Naive B cell (primary cell): ENCODE measurements at places on chromosomes 4 and X. TPM values are rescaled to one million over a fixed set of nuclear protein-coding genes. Genes with fewer than 3 reads are reported as not detected.

DNA sequence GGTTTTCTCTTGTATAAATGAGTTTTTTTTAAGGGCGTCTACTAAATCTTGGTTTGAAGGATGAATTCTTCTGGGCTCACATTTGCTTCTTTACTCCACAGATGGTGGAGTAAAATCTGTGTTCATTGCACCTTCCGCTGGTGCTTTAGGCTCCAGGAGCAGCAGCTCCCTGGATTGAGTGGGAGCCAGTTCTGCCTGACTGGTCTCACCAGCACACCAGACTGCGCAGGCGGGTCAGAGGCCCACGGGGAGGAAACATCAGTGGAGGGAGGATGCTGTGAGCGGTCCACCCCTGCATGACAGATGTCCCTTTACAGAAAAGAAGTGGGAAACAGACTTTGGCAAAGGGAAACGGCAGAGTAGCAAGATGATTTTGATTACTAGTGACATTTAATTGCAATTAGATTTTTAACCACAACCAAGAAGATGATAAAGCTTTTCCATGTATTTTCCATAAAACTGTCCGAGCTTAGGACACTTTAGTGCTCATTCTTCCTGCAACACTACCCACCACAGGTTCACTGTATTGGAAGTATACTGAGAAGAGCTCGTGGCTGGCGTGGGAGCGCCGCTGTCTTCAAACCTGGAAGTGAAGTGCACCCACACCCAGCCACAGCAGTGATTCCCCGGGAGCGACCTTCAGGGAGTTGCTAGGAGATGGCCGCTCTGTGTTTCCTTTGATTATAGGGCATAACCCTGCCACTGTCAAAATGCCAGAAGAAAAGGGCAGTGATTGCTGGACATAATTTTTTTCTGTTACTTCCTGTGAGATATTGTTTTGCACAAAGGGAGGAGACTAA, 95.2 kb downstream of the SORBS2 start:
- H3K36me3 ChIP-seq: no peaks in the 10 kb centered on the region
- DNase-seq: no peak
- H3K27me3 ChIP-seq: peaks cover 6% of the 10 kb centered on the region
- H3K27ac ChIP-seq: no peak overlapping the region

DNA sequence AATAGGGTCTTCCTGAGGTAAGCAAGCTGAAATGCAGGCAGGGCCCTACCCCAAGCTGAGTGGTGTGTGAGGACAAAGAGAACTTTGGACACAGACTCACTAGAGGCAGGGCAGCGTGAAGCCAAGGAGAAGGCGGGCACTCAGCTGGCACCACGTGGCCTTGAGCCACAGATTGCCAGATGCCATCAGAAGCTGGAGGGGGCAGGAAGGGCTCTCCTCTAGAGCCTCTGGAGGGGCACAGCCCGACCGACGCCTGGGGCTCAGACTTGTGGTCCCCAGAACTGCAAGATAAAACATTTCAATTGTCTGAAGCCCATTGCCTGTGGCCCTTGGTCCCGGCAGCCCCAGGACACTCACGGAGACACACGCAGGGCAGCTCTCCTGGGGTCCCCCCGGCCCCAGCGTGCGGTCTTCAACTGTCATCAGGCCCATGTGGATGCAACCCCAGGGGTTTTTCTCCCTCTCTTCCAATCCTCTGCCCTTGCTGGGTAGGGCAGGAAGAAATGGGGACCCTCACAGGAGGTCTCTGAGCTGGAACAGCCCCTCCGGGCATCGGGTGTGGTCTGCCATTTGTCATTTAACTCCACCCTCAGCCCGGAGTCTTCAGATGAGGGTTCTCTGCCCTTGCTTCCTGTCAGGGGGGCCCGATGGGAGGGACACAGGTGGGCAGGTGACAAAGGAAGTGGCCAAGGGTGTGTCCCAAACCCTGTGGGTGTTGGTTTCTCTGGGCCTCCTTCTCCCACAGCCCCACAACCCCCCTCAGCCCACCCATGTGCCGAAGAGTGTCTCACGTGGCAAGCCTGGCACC, 22.2 kb downstream of the HMX1 start:
- DNase-seq: no peak
- no peak overlapping the region for H3K27ac ChIP-seq
- peaks cover 31% of the 10 kb centered on the region for H3K27me3 ChIP-seq
- no peaks in the 10 kb centered on the region for H3K4me1 ChIP-seq
- H3K4me3 ChIP-seq: no peak overlapping the region

DNA sequence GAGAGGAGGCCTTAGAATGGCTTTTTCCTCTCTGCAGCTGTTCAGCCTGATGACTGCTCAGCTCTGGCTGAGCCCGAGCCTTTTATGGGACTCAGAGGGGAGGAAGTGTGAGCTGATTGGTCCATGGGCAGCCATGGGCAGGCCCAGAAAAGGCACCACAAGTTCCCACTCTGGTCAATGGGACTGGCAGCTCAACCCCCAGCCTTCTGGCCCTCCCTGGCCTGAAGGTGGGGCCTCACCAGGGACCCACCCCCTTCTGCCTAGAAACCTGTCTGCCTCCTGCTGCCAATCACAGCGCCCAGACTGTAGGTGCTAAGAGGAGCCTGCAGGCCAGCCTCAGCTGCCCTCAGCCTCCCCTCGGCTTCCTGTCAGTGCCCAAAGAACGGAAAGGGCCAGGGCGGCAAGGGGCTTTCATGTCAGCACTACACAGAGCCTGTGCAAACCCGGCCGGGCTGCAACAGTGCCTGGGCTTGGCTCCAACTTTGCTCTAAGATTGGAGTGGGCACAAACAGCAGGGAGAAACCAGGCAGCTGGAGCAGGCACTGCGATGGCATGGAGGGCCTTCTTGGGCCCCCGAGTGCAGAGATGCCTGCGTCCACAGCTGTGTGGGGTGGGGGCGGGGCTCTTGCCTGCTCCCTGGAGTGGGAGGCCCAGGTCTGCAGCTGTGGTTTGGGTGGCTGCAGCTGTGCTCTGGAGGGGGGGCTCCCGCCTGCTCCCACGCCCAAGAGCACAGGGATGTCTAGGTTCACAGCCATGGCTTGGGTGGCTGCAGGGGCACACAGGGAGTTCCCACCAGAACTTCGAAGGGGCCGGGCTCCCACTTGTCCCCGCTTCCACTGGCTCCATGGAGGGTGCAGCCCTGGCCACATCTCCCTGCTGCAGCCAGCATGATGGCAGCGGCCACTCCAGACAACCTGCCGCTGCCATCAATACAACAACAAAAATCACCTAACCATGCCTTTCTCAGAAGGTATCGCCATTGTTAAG, 92.6 kb downstream of the NXF2 start:
- no peaks in the 10 kb centered on the region for H3K27me3 ChIP-seq
- no peak overlapping the region for H3K4me3 ChIP-seq
- no peak overlapping the region for H3K27ac ChIP-seq
- no peaks in the 10 kb centered on the region for H3K4me1 ChIP-seq
- DNase-seq: no peak

ARHGAP36 gene
- not detected for polyA plus RNA-seq
